Testis (tissue), 5 donors: ENCODE measurements at places on chromosomes 6 and 20. TPM values are rescaled to one million over a fixed set of nuclear protein-coding genes. Genes with fewer than 3 reads are reported as not detected.

RGS17 gene
- 4.5 TPM for total RNA-seq

SNAI1 gene
- total RNA-seq = 7.6 TPM

GSTA5 gene
- not detected for total RNA-seq

NEURL2 gene
- total RNA-seq = 9.1 TPM

CHRNA4 gene
- 7.4 TPM for total RNA-seq

DNA sequence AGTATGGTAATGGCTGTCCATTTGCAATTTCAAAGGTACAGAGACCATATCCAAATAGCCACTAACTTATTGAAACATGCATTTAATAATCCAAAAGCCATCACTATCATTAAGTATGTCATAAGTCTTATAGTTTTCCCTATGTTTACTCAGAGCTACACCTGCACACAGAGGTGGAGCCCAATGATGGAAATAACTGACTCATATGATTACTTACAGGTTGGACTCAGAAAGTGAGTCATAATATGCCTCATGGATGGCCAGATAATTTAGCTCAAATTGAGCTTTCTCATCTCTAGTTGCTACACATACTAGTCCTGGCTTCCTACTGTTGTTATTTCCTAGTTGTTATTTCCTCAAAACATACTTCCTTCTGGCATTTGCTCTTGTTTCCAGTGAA lies 104.4 kb upstream of the KHDRBS2 start:
- DNase-seq = no peak
- no peaks in the 10 kb centered on the region for H3K27me3 ChIP-seq
- H3K4me3 ChIP-seq = no peak overlapping the region

DNA sequence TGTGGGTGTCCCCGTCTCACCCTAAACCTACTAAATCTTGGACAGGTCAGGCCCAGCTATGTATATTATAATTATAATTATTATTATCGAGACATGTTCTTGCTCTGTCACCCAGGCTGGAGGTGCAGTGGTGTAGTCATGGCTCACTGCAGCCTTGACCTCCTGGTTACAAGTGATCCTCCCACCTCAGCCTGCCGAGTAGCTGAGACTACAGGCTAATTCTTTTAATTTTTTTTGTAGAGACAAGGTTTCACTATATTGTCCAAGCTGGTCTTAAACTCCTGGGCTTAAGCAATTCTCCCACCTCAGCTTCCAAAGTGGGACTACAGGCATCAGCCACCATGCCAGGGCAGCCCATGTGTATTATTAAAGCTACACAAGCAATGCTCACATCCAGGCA lies 10.5 kb downstream of the ADGRF1 start:
- H3K27ac ChIP-seq = no peak overlapping the region
- H3K4me3 ChIP-seq = no peak overlapping the region
- H3K4me1 ChIP-seq = peaks cover 16% of the 10 kb centered on the region
- no peaks in the 10 kb centered on the region for H3K36me3 ChIP-seq
- DNase-seq = no peak

- no peaks in the 10 kb centered on the region for H3K4me1 ChIP-seq
- H3K27me3 ChIP-seq = no peaks in the 10 kb centered on the region
- no peak for DNase-seq
- no peak overlapping the region for H3K4me3 ChIP-seq
Measured at GRCh38 chr6:116349216-116349615, 21.5 kb upstream of the DSE start.

DNA sequence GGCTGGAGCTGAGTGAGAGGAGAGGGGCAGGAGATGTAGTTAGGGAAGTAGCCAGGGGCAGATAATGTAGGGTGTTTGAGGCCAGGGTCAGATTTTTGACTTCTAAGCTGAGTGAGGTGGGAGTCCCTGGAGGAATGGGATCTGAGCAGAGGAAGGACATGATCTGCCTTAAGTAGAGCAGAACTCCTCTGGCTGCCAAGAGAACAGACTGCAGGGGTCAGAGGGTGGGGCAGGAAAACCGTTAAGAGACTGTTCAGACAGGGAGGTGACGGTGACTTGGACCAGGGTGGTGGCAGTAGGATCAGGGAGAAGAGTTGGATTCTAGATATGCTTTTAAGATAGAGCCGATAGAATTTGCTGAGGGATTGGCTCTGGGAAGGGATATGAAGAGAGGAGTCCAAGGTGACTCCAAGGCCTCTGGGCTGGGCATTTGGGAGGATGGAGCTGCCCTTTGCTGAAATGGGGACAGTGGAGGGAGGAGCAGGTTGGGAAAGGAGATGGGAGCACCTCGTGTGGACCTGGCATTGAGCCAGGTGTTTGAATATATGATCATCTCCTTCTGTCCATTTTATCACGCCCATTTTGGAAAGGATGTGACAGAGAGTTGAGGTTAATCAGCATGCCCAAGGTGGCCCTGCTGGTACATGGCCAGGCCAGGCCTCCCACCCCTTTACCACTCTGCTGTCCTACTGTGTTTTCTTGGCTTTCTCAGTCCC lies 18.8 kb downstream of the EYA2 start:
- no peak overlapping the region for H3K27ac ChIP-seq
- H3K4me1 ChIP-seq = peaks cover 4% of the 10 kb centered on the region
- H3K27me3 ChIP-seq = no peaks in the 10 kb centered on the region
- H3K4me3 ChIP-seq = no peak overlapping the region
- no peak for DNase-seq
- H3K36me3 ChIP-seq = no peaks in the 10 kb centered on the region

- DNase-seq = no peak
- H3K4me1 ChIP-seq = no peaks in the 10 kb centered on the region
- H3K4me3 ChIP-seq = no peak overlapping the region
Measured at GRCh38 chr6:106684011-106684410, 54.6 kb downstream of the QRSL1 start.

- no peaks in the 10 kb centered on the region for H3K36me3 ChIP-seq
- no peak overlapping the region for H3K27ac ChIP-seq
- H3K27me3 ChIP-seq = no peaks in the 10 kb centered on the region
- no peak for DNase-seq
- H3K4me1 ChIP-seq = no peaks in the 10 kb centered on the region
Measured at GRCh38 chr20:44057698-44058675, 129.0 kb downstream of the JPH2 start.

DNA sequence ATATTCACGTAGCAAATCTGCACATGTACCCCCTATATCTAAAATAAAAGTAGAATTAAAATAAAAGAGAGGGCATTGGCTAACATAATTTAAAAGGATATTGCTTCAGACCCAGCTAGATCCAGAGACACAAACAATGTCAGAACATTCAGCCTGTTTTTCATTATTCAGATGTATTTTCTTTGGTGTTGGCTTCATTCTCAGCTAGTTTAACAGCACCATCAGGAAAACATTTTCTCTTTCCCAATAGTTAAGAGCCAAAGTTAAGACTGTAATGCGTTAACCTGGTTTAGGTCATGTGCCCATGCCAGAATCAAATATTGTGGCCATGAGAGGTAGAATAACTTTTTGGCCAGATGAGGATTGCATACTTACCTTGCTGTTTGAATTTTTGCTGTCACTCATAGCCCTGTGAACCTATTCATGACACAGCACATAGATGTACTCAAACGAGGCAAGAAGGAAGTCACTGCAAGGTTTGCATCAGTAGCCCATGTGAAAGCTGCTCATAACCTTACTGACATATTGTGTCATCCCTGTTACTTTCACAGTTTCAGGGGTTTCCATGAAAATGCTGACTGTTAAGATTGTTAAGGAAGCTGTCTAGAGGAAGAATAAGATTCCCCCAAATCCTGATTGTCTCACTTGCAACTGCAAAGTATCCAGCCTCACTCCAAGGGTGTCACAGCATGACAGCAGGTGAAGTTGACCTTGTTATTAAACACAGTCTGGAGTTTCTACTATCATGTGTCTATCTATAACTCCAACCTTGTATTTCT lies 233.1 kb downstream of the PACRG start:
- no peaks in the 10 kb centered on the region for H3K36me3 ChIP-seq
- no peak overlapping the region for H3K27ac ChIP-seq
- H3K27me3 ChIP-seq = no peaks in the 10 kb centered on the region
- no peak for DNase-seq

GRCh38 chr6:134174672-134175531 lies 122.5 kb upstream of the SLC2A12 start:
- peak overlapping the region; percentile 59 for H3K4me3 ChIP-seq
- peaks cover 32% of the 10 kb centered on the region for H3K4me1 ChIP-seq
- DNase-seq = peak; percentile 96
- peak overlapping the region; percentile 98 for H3K27ac ChIP-seq

DNA sequence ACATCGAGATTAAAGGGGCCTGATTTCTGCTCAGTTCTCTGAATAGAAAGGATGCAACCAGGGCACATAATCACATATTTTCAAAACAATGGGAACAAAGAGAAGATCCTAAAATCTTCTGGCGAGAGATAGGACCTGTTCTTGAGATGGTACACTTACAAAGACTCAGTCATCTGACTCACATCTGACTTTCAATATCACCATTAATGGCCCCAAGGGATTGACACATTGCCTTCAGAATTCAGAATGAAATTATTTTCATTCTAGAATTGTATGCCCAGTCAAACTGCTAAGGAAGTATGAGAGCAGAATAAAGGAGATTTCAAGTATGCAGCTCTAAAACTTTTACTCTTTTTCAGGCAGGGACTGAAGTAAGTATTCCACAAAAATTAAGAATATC lies 240.7 kb upstream of the POU3F2 start:
- no peaks in the 10 kb centered on the region for H3K4me1 ChIP-seq
- no peak overlapping the region for H3K27ac ChIP-seq
- H3K36me3 ChIP-seq = no peaks in the 10 kb centered on the region
- no peak overlapping the region for H3K4me3 ChIP-seq
- no peaks in the 10 kb centered on the region for H3K27me3 ChIP-seq

- H3K4me1 ChIP-seq = peaks cover 57% of the 10 kb centered on the region
- H3K27ac ChIP-seq = peak overlapping the region; percentile 90
- peak overlapping the region; percentile 63 for H3K4me3 ChIP-seq
- DNase-seq = peak; percentile 35
- no peaks in the 10 kb centered on the region for H3K36me3 ChIP-seq
- H3K27me3 ChIP-seq = no peaks in the 10 kb centered on the region
Measured at GRCh38 chr20:23361119-23361475, 885 bp upstream of the GZF1 start.

- no peak overlapping the region for H3K27ac ChIP-seq
- no peak overlapping the region for H3K4me3 ChIP-seq
- DNase-seq = no peak
- H3K27me3 ChIP-seq = no peaks in the 10 kb centered on the region
Measured at GRCh38 chr20:42461965-42462593, 727.6 kb downstream of the PTPRT start.

DNA sequence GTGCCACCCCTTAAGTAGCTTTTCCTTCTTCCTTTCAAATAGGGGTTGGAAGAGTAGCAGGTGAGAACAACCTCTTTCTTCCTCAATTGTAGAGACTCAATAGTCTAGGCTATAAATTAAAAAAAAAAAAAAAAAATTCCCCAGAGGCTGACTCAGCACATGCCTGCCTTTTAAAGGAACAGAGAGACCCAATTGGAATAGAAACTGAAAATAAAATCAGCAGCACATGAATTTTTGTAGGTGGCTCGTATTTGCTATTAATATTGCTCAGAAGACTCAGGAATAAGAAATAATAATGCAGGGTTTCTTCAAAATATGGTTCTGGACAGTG lies 19.3 kb downstream of the TOP1 start:
- H3K4me1 ChIP-seq = peaks cover 65% of the 10 kb centered on the region
- H3K27me3 ChIP-seq = no peaks in the 10 kb centered on the region
- H3K4me3 ChIP-seq = no peak overlapping the region
- DNase-seq = no peak
- no peak overlapping the region for H3K27ac ChIP-seq

- peaks cover 6% of the 10 kb centered on the region for H3K4me1 ChIP-seq
- H3K27me3 ChIP-seq = no peaks in the 10 kb centered on the region
- no peak overlapping the region for H3K4me3 ChIP-seq
- no peak for DNase-seq
- peak overlapping the region; percentile 31 for H3K27ac ChIP-seq
Measured at GRCh38 chr6:125742464-125743120, 6.8 kb upstream of the HEY2 start.

GRCh38 chr6:31079656-31080261 lies 32.6 kb downstream of the C6orf15 start:
- no peaks in the 10 kb centered on the region for H3K27me3 ChIP-seq
- no peaks in the 10 kb centered on the region for H3K36me3 ChIP-seq
- H3K4me3 ChIP-seq = no peak overlapping the region
- H3K27ac ChIP-seq = no peak overlapping the region
- DNase-seq = peak; percentile 82

DNA sequence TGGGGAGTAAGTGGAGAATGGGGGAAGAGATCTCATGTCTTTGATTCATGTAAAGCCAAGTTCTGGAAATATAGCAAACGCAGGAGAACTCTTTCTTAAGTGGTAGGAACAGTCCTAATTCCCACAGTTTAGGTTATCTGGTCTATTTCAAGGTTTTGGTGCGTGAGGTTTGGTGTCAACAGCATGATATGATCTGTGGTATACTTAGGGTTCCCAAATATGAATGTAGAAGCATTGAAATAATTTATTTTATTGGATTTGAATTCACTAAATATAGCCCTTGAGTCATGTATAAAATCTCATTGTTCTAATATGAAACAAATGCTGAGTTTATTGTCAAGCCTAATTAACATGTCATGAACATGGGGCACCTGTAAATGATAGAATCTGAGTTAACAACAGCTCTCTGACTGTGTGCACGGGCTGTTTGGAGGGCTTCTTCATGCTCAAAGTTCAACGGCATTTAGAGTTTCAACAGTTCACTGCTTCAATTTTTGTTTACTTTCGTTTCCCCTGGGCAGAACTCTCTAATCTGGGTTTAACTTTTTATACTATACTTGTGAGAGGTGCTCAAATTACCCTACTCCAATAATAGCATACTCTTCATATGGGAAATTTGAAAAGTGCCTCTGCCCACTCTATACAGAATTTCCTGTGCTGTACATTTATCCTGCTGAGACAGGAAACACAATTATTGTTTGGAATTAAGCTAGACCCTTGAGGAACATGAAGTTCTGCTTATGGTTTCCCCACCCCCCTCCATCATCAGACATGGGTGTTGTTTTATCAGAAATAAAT lies 236.3 kb upstream of the ZNF217 start:
- peaks cover 3% of the 10 kb centered on the region for H3K4me1 ChIP-seq
- no peak for DNase-seq
- H3K36me3 ChIP-seq = no peaks in the 10 kb centered on the region
- H3K4me3 ChIP-seq = no peak overlapping the region
- no peaks in the 10 kb centered on the region for H3K27me3 ChIP-seq

GRCh38 chr20:39295301-39295700 lies 333.2 kb downstream of the DHX35 start:
- H3K4me1 ChIP-seq = no peaks in the 10 kb centered on the region
- no peaks in the 10 kb centered on the region for H3K36me3 ChIP-seq
- no peaks in the 10 kb centered on the region for H3K27me3 ChIP-seq
- H3K27ac ChIP-seq = no peak overlapping the region
- H3K4me3 ChIP-seq = no peak overlapping the region
